RWPE2 (cell line): ENCODE measurements at places on chromosomes 7 and 10.

GRCh38 chr7:155084969-155085368 lies 14.8 kb downstream of the HTR5A start:
- no peak for DNase-seq

DNA sequence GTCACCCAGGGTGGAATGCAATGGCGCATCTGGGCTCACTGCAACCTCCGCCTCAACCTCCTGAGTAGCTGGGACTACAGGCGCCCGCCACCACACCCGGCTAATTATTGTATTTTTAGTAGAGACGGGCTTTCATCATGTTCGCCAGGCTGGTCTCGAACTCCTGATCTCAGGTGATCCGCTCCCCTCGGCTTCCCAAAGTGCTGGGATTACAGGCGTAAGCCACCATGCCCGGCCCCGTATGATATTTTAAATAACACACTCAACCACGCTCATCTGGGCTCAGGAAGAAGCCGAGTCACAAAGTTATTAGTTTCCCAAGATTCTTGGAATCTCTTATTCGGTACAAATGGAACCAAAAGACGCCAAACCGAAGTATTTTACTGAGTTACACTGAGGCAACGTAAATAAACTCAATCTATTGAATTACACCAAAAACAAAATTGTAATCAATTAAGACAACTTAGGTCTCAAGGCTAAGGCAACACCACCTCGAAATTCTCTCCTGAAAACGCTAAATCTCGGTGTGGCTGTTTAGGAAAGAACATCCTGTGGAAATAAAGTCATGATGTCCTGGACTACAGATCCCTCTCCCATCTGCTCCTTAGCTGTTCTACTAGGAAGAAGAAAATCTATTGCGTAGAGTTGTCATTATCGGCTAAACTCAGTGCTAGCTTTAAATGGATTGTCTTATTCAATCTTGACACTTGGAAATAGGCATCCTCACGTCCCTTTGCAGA lies 910 bp downstream of the ARHGAP19 start:
- no peak for DNase-seq

DNA sequence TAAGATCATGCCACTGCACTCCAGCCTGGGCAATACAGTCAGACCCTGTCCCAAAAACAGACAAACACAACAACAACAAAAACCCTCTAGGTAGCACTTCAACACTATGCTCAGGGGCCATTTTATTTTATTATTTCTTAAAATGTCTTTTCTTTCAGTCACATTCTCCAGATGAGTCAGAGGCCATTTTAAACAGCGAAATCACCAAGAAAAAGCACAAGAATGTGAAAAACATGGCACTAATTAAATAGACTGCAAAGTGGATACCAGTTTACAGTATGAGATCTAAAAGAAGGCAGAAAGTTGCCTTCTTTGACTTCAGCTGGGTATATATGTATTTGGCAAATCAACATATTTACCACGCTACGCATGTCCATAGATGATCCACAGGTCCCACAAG lies 6.1 kb upstream of the FGL2 start:
- DNase-seq, result no peak

DNA sequence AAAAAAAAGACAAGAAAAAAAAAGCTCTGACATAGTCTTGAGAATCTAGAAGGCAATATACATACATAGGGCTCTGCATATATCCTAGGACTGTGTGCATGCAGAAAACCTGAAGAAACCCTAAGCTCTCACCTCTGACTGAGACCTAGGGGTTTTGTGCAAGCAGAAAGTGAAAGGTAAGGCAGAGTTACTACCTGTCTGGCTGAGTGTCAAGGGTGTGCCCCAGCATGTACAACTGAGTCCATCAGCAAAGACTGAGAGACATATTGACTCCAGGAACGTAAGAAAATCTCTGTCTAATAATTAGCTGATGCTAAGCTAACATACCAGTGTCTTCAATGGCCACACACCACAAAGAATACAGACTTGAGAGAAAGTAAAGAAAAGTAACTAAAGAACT lies 16.3 kb upstream of the HNRNPH3 start:
- no peak for DNase-seq

GRCh38 chr10:51300617-51301304 lies 226.5 kb downstream of the PRKG1 start:
- no peak for DNase-seq

DNA sequence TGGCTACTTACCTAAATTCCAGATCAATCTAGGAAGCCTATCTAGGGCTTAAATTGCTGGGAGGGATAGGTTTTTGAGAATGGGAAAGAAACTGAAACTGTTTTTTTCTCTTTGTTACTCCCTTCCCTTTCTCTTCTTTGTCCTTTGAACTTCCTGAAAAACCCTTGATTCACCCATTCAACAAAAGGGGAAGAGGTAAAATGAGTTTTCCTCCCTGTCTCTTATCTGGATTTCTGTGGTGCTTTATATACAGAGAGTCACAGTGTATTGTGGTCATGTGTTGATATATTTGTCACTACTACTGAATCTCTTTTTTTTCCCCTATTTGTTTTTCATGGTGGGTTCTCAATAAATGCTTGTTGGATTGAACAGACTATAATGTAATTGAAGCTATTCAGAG lies 19.8 kb upstream of the NUP205 start:
- DNase-seq, result no peak

GRCh38 chr10:95031656-95032055 lies 37.6 kb downstream of the CYP2C8 start:
- DNase-seq, result no peak

DNA sequence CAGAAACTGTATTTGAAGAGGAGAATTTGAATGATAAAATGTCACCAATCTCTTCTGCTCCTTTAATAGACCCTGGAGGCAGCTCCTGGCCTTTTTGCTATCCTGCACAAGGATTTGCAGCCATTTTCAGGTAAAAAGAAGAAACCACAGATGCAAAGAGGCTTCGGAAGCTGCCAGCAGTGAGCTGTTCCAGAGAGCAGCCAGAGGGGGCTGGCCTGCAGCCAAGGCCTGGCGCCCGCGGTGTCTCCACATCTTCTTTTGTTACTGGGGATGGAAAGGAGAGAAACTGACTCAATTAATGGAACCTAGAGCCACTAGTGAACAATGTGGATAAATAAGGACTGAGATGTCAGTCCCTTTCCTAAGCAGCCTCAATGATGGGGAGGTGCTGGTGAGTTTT lies 23.9 kb upstream of the GPR26 start:
- no peak for DNase-seq

DNA sequence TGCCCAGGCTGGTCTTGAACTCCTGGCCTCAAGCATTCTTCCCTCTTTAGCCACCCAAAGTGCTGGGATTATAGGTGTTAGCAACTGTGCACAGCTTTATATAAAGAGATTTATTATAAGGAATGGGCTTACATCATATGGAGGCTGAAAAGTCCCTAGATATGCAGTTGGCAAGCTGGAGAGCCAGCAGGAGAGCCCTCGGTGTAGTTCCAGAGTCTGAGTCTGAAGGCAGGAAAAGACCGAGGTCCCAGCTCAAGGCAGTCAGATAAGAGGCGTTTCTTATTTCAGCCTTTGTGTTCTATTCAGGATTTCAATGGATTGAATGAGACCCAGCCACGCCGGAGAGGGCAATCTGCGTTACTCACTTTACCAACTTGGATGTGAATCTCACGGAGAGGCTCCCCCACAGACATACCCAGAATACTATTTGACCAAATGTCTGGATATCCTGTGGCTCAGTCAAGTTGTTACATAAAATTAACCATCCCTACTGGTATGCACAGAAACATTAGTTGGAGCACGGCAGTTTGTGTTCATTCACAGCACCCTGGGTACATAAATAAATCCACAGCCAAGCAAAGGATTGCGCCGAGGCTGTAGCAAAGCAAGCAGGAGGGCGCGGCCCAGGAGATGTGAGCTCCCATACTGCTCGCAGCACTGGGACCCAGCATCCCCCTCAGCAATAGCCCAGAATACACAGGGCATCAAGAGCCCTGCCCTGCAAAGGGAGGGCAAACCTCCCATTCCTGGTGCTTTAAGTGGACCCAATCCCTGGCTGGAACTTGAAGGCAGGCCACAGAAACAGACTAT lies 158.4 kb upstream of the ZNF32 start:
- no peak for DNase-seq

- no peak for DNase-seq
These were observed 21.4 kb downstream of the SGCE start for GRCh38 chr7:94634502-94634901.

GRCh38 chr7:15104411-15105092 lies 202.0 kb upstream of the DGKB start:
- DNase-seq, result no peak

DNA sequence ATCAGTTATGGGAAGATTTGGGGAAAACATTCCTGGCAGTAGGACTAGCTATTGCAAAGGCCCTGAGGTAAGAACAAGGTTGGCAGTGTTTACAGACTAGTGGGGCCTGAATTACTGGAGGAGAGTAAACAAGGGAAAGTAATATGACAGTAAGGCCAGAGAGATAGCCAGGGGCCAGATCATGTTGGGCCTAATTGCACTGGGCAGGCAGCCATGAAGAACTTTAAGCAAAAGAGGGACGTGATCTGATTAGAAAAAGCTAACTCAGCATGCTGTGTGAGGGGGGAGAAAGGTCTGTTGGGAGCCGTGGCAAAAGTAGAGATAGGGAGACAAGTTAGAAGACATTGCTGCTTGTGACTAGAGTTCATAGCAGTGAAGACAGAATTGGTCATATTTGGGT lies 9.2 kb downstream of the NUP42 start:
- DNase-seq, result no peak

DNA sequence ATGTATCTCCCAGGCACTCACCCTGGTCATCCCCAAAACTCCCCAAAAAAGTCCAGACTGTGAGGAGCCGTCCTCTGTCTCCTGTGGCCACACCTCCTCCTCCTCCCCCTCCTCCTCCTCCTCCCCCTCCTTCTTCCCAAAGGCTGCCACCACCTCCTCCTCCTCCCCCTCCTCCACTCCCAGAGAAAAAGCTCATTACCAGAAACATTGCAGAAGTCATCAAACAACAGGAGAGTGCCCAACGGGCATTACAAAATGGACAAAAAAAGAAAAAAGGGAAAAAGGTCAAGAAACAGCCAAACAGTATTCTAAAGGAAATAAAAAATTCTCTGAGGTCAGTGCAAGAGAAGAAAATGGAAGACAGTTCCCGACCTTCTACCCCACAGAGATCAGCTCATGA lies 7.1 kb downstream of the LMOD2 start:
- DNase-seq, result no peak

GRCh38 chr7:23076772-23077171 lies 28.8 kb upstream of the KLHL7 start:
- no peak for DNase-seq

- DNase-seq, result no peak
These were observed 621.2 kb upstream of the NRP1 start for GRCh38 chr10:33955676-33956075.

- no peak for DNase-seq
These were observed 421.5 kb upstream of the LRGUK start for GRCh38 chr7:133705596-133705995.

DNA sequence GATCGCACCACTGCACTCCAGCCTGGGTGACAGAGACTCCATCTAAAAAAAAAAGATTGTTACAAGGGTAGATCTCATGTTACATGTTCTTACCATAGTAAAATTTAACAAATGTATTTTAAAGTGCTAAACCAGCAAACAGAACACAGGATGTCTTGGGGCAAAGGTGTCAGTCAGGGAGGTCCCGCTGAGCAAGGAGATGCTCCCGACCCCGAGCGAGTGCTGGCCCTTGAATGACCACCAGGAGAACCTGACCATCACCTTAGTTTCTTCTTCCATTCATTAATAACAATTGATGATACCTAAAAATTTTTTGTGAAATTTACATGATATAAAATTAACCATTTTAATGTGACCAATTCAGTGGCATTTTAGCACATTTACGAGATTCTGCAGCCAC lies 241.6 kb upstream of the GPR26 start:
- DNase-seq, result no peak

GRCh38 chr7:117675497-117676435 lies 195.9 kb downstream of the CFTR start:
- DNase-seq, result no peak

DNA sequence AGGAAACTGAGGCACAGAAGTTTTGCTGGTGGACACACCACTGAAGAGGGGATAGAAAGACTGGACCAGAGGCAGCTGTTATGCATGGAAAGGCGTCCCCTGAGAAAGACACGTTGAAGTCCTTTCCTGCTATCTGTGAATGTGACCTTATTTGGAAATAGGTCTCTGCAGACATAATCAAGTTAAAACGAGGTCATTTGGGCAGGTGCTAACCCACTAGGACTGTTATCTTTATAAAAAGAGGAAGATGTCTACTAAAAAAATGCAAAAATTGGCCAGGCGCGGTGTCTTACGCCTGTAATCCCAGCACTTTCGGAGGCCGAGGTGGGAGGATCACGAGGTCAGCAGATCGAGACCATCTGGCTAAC lies 31.6 kb downstream of the ELMO1 start:
- no peak for DNase-seq

- no peak for DNase-seq
These were observed 187.7 kb upstream of the KLF6 start for GRCh38 chr10:3972460-3973301.

- no peak for DNase-seq
These were observed 136.0 kb downstream of the KIF20B start for GRCh38 chr10:89837165-89838043.

GRCh38 chr7:36430186-36430585 lies 40.5 kb downstream of the ANLN start:
- DNase-seq, result no peak

GRCh38 chr7:132430861-132431822 lies 145.1 kb downstream of the PLXNA4 start:
- no peak for DNase-seq

DNA sequence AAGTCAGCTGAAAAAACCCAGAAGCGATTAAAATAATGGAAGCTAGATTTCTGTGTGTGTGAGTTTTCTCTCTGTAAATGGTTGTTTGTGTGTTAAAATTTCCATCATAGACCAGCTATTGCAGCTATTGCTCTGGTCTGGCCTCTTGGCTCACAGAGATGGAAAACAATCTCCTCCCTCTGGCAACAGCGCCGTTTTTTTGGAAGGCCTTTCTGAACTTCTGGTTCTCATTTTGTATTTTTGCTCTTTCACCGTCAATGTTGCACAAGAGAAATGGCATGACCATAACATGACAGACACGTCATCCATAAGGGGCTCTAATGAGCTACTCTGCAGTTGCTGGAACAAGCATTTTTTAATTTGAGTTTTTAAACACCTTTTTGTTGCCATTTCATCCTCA lies 91.0 kb downstream of the CUBN start:
- DNase-seq, result no peak

GRCh38 chr10:66746711-66747110 lies 179.1 kb upstream of the LRRTM3 start:
- DNase-seq, result no peak

DNA sequence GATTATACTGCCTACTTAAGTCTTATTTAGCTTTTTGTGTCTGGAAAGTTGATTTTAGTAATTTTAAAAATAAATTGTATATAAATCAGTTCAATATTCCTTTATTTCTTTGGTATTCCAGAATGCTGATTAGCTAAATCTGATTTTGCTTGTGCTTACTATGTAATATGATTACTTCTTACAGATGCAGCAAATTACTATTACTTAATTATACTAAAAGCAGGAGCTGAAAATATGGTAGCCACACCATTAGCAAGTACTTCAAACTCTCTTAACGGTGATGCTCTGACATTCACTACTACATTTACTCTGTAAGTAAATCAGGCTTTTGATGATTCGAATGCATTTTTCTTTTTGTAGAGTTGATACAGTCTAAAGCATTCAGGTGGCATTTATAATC lies 34.0 kb downstream of the ANLN start:
- no peak for DNase-seq

- DNase-seq, result no peak
These were observed 24.2 kb upstream of the PRKAG2 start for GRCh38 chr7:151900986-151901621.
